ENCODE measurements at places on chromosomes 4 and X. TPM values are rescaled to one million over a fixed set of nuclear protein-coding genes. Genes with fewer than 3 reads are reported as not detected.

DNA sequence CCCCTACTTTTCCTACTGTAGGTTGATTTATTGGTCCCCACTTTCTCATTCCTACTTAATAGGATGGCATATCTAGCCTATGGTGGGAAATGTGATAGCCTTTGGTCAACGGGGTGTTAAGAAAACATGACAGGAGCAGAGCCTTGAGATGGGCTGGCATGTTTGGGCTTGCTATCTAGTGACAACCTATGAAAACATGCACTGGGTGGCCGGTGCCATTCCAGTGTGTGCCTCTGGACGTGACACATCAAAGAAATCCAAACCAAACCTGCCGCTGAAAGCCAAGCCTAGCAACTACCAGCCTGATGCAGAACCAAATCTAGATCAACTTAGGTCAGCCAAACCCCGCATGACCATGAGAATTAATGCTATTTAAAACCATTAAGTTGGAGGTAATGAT, 317.6 kb downstream of the DMD start:
- no peak for DNase-seq
- H3K36me3 ChIP-seq, result no peaks in the 10 kb centered on the region
- no peaks in the 10 kb centered on the region for H3K4me1 ChIP-seq
- H3K4me3 ChIP-seq, result no peak overlapping the region
- H3K27me3 ChIP-seq, result no peaks in the 10 kb centered on the region

DNA sequence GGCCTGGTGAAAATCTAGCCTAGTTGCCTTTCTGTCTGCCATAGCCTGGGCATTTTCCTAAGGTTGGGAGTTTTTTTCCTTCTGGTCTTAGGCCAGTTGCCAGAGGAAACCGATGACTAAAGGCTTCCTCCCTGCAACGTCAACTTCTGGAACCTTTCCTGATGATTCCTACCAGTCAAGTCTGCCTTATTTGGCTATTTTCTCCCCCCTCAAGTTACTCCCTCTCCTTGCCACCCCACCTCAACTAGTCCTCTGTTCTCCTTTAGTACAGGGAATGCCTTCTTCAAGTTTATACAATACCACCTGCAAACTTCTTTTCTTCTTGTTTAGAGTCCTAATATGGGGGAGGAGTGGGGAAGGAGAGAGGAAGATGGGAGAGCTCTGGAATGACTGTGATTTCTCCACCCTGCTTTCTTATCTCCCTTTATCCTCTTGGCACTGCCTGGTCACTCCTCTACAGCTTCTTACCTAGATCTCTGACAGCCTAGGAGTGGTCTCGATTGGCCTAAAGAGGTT, 10.6 kb downstream of the MSN start:
- H3K4me3 ChIP-seq, result no peak overlapping the region
- peaks cover 82% of the 10 kb centered on the region for H3K36me3 ChIP-seq
- H3K27me3 ChIP-seq, result no peaks in the 10 kb centered on the region
- H3K27ac ChIP-seq, result no peak overlapping the region
- no peak for DNase-seq
- H3K4me1 ChIP-seq, result peaks cover 43% of the 10 kb centered on the region

HSD17B13 gene
- 0.33 TPM for polyA plus RNA-seq

DNA sequence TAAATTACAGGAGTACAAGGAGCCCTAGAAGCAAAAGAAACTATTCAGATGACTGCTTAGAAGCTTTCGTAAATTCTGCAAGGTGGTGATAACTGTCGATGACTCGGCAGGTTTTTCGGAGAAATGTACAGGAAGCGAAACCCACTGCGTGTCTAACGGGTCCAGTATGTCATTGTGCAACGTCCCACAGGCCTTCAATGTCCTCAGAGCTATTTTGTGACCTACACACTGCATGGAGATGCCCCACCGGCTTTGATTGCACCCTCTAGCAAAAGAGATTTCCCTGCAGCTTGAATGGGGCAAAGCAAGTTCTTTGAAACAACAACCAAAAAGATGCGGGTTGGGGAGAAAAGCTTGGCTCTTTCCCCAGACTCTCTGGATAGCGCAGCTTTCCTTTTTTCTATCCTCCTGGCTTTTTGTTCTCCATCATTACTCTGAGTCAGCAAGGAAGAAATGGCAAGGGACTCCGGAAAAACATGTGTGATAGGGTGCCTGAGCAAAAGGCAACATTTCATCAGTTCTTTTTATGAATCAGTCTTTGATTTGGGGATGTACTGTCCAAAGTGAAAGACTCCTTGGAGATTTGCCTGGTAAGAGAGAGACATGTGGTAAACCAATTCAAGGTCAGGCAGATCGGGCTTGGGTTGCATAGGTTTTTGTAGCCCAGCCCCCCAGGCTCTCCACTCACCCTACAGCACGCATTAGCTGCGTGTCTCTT, 112.0 kb upstream of the TBL1X start:
- peak overlapping the region; percentile 95 for H3K27ac ChIP-seq
- no peaks in the 10 kb centered on the region for H3K27me3 ChIP-seq
- H3K4me3 ChIP-seq, result peak overlapping the region; percentile 24
- no peaks in the 10 kb centered on the region for H3K36me3 ChIP-seq
- H3K4me1 ChIP-seq, result peaks cover 18% of the 10 kb centered on the region

GRCh38 chr4:104693601-104694201, 199.0 kb upstream of the CXXC4 start:
- no peak overlapping the region for H3K4me3 ChIP-seq
- no peaks in the 10 kb centered on the region for H3K27me3 ChIP-seq
- DNase-seq, result no peak
- H3K4me1 ChIP-seq, result no peaks in the 10 kb centered on the region

- no peaks in the 10 kb centered on the region for H3K36me3 ChIP-seq
- H3K4me3 ChIP-seq, result no peak overlapping the region
- H3K27me3 ChIP-seq, result no peaks in the 10 kb centered on the region
- DNase-seq, result no peak
These were observed 229.6 kb downstream of the PRDM5 start for GRCh38 chr4:120692964-120693363.

CHM gene
- polyA plus RNA-seq, result 3.0 TPM

DNA sequence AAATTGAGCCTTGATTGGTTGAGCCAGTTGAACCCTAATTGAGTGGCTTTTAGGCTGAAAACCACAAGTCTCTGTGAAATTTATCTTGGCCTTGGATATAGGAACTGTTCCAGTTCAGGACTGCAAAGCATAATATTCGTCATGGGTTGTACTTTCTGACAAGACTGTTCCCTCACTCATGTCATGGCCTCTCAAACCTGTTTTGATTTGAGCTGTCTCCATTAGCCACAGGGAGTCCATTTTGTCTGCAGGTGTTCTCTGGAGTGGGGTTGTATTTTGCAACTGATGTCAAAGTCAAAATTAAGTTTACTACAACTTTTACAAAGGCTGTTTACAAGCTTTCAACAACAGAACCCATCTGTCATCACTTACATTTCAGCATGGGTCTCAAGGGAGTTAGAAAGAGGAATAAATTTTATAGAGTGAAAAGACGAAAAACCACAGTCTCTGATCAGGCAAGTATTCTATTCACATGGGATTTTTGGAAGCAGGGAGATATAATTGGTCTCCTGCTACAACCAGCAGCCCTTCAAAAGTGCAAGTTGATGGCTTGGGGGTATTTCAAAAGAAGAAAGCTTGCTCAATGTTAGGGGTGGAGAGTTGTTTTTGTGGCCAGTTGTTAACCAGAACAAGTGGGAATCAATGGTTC, 1716.3 kb downstream of the C4orf33 start:
- no peaks in the 10 kb centered on the region for H3K27me3 ChIP-seq
- H3K36me3 ChIP-seq, result no peaks in the 10 kb centered on the region
- no peak overlapping the region for H3K27ac ChIP-seq
- H3K4me3 ChIP-seq, result no peak overlapping the region

DNA sequence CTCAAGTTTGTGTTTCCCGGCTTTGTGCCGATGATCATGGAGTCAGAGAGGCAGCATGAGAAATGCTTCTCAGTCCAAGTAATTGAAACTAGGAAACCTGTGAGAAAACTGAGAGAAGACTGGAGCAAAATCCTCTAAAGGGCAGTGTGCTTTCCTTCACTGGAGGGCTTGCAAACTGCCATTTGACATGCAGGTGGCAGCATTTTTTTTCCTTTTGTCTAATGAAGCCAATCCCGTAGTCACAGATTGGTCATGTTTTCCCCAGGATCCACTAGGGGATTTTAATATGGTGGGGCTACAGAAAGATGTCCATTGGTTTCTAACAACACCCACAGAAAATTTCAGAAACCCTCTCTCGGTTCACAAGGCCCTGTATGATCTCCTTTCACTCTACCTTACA, 117.4 kb upstream of the NUDT10 start:
- no peak overlapping the region for H3K4me3 ChIP-seq
- H3K36me3 ChIP-seq, result no peaks in the 10 kb centered on the region
- no peaks in the 10 kb centered on the region for H3K4me1 ChIP-seq
- no peak overlapping the region for H3K27ac ChIP-seq
- no peaks in the 10 kb centered on the region for H3K27me3 ChIP-seq

GRCh38 chr4:24713604-24714003, 81.8 kb upstream of the SOD3 start:
- no peaks in the 10 kb centered on the region for H3K4me1 ChIP-seq
- H3K27ac ChIP-seq, result no peak overlapping the region

DNA sequence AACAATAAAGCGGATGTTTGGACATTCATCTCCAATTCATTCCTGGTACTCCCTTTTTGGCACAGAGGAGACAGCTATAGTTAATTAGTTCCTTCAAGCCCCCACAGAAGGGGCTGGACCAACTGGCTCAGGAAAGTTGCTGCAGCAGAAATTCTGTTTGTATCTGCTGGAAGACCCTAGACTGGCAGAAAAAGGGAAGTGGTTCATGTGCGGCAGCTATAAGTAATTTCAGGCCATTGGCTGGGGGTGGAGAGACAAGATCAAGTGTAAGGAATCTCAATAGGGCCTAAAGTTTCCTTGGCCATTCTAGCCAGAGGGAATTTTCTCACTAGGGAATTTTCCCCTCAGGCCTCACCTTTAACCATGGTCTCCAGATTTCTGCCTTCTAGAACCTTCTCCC, 89.9 kb upstream of the DHX15 start:
- peaks cover 32% of the 10 kb centered on the region for H3K27me3 ChIP-seq
- H3K4me3 ChIP-seq, result no peak overlapping the region
- H3K27ac ChIP-seq, result no peak overlapping the region
- H3K4me1 ChIP-seq, result no peaks in the 10 kb centered on the region

- H3K27ac ChIP-seq, result no peak overlapping the region
- H3K27me3 ChIP-seq, result no peaks in the 10 kb centered on the region
- no peaks in the 10 kb centered on the region for H3K4me1 ChIP-seq
- no peaks in the 10 kb centered on the region for H3K36me3 ChIP-seq
These were observed 342.3 kb upstream of the GALNT7 start for GRCh38 chr4:172826346-172826745.

DNA sequence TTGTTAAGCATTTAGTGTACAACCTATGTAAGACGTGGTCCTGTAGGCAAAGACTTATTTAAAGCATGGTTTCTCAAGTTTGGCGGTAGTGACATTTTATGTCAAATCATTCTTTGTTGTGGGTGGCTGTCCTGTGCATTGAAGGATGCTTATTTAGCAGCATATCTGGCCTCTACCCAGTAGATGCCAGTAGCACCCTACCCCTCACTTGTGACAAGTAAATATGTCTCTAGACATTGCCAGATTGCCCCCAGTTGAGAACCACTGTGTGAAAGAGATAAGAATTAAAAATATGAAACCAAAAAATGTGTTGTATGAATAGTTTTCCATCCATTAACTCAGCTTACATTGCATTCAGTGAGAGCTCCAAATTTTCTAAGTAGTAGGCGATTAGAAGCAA, 25.5 kb downstream of the MMAA start:
- no peaks in the 10 kb centered on the region for H3K36me3 ChIP-seq
- DNase-seq, result no peak
- no peak overlapping the region for H3K4me3 ChIP-seq
- no peaks in the 10 kb centered on the region for H3K4me1 ChIP-seq
- no peak overlapping the region for H3K27ac ChIP-seq

GRCh38 chr4:154714339-154715040, 29.3 kb upstream of the LRAT start:
- H3K27me3 ChIP-seq, result no peaks in the 10 kb centered on the region
- H3K4me1 ChIP-seq, result no peaks in the 10 kb centered on the region
- H3K27ac ChIP-seq, result no peak overlapping the region
- H3K36me3 ChIP-seq, result no peaks in the 10 kb centered on the region
- H3K4me3 ChIP-seq, result no peak overlapping the region
- no peak for DNase-seq

GRCh38 chrX:118780911-118781310, 42.7 kb upstream of the ZCCHC12 start:
- H3K27me3 ChIP-seq, result no peaks in the 10 kb centered on the region
- no peak overlapping the region for H3K4me3 ChIP-seq
- no peaks in the 10 kb centered on the region for H3K36me3 ChIP-seq
- no peaks in the 10 kb centered on the region for H3K4me1 ChIP-seq
- no peak overlapping the region for H3K27ac ChIP-seq

CDX4 gene
- polyA plus RNA-seq, result not detected

DNA sequence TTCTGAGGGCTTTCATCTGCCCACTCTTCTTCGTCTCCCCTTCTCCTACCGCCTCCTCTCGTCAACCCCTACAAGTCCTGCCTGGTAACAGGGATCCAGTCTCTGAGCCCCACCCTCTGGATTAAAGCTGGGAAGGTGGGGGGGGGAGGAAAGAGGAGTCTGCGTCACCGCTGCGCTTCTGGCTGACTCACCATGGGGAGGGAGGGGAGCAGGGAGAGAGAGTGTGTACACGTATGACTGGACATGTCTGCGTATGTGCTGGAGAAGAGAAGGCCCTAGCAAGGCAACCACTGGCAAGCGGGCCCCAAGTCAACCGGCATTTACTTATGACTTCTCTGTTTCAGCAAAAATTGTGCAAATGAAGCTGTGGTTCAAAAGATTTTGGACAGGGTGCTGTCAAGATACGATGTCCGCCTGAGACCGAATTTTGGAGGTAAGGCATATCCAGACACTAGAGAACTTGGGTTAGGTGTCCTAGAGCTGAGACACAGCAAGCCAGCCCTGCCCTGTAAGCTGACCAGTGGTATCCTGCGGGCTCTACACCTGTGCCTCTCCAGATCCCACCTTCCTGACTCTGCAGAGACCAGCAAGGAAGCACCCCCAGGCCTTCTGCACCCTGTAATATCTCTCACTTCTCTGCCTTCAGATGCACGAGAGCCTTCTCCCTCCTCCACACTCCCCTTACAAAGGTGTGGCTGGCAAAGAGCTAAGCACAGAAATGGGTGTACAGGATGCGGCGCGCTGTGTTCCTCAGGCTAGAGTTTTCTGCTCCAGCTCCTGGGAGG, 2.5 kb downstream of the GABRQ start:
- no peak overlapping the region for H3K4me3 ChIP-seq
- DNase-seq, result peak; percentile 73
- peaks cover 17% of the 10 kb centered on the region for H3K4me1 ChIP-seq
- H3K27me3 ChIP-seq, result no peaks in the 10 kb centered on the region
- no peaks in the 10 kb centered on the region for H3K36me3 ChIP-seq

ARAP2 gene
- polyA plus RNA-seq, result not detected

DNA sequence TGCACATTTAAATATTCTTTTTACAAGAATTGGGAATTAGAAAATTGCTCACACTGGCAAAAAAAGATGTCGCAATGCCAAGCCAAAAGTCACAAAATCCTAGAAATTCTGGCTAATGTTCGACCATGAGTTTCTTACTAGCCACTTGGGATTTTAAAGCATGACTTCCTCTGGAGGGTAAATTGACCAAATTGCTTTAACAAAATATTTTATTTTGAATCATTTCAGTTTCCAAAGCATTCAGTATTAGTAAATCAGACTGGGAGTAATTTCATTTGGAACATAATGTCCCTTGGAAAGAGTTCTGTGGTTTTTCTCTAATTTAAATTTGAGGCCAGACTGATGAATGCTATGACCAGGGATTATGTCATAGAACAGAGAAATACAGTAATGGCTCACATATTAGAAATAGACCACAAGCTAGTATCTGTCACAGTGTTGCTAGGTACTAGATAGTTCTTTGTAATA, 7.6 kb upstream of the CXCL5 start:
- H3K4me1 ChIP-seq, result peaks cover 3% of the 10 kb centered on the region
- DNase-seq, result no peak
- no peaks in the 10 kb centered on the region for H3K36me3 ChIP-seq
- no peak overlapping the region for H3K27ac ChIP-seq
- H3K27me3 ChIP-seq, result no peaks in the 10 kb centered on the region

LRCH2 gene
- 1.6 TPM for polyA plus RNA-seq

Measured in K562 (cell line).